ENCODE measurements at places on chromosomes 4 and X.
A peak's percentile ranks its signal among the peaks of the same experiment; 100 is the strongest.

DNA sequence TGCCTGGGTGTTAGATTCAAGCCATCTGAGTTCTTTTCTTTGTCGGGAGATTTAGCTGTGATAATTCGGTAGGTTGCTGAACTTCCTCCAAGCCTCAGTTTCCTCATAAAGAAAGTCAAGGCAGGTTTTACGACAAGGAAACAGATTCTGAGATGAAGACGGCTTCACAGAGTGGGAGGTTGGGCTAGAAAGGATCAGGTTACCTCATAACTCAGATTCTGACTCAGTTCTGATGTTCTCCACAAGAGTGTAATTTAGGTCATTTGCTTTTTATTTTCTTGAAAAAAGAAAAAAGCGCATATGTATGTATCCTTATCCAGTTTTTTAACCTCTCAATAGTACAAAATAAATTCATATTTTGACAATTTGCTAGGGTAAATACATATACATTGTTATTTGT lies 47.2 kb upstream of the ELOVL6 start:
- no peak for DNase-seq

GRCh38 chr4:184648313-184649025 lies 778 bp downstream of the CASP3 start:
- peak; percentile 52 for DNase-seq

DNA sequence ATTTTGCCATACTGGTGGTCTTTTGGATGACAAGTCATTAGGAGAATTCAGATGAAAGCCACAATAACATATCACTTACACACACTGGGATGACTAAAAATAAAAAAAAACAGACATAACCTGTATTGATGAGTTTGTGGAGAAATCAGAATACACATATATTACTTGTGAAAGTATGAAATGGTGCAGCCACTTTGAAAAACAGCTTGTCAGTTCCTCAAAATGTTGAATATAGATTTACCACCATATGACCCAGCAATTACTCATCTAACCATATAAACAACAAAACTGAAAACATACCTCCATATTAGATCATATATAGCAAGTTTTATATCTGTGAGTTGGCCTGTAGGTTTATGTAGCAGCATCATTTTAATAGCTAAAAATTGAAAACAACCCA lies 608.7 kb downstream of the TLL1 start:
- no peak for DNase-seq

- no peak for DNase-seq
Measured at GRCh38 chr4:4574792-4575191, 32.9 kb upstream of the STX18 start.

GRCh38 chr4:32778025-32778424 lies 2057.9 kb downstream of the PCDH7 start:
- no peak for DNase-seq

DNA sequence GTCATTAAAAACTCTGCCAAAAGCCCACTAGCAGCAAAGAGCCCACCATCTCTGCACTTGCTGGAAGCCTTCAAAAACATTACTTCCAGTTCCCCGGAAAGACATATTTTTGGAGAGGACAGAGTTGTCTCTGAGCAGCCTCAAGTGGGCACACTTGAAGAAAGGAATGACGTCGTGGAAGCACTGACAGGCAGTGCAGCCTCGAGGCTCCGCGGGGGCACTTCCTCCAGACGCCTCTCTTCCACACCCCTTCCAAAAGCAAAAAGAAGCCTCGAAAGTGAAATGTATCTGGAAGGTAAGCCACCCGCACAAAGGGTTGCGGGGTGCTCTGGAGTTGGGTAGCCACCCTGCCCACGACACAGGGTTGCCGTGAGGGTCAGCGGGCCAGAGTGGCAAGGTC lies 25.9 kb downstream of the OFD1 start:
- DNase-seq, result no peak

DNA sequence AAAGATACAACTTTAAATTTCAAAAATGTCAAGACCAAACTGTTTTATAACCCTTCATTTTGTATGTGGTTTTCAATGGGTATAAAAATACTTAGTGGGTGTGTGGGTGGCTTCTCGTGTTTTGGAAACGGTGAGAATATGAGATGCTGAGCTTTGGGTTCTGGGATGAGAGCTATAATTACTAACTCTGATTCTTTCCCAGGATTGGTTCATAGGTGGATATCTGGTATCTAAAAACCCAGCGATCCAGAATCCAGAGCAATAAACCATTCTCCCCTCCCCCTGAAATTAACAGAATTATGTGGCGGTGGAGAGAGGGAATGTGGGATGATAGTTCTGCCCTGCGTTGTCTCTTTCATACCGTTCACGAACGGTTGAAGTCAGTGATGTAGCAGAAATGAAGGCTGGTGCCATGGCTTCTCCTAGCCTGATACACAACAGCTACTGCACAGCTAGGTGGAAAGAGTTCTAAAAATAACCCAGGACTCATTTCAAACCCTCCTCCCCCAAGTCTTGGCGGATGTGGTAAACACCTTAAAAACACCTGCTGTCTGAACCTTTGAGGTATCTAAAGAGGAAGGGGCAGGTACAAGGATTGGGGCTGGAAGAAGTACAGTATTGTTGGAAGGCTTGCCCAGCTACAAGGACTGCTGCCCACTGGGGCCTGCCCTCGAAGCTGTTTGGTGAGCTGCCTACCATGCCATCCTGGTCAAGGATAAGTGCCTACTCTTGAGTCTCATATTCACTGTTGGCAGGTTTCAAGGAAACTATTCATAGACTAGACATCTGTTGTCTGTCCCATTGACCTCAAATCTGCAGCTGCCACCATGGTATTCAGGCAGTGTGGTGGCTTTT lies 44.5 kb downstream of the SEPTIN11 start:
- DNase-seq, result peak; percentile 27

DNA sequence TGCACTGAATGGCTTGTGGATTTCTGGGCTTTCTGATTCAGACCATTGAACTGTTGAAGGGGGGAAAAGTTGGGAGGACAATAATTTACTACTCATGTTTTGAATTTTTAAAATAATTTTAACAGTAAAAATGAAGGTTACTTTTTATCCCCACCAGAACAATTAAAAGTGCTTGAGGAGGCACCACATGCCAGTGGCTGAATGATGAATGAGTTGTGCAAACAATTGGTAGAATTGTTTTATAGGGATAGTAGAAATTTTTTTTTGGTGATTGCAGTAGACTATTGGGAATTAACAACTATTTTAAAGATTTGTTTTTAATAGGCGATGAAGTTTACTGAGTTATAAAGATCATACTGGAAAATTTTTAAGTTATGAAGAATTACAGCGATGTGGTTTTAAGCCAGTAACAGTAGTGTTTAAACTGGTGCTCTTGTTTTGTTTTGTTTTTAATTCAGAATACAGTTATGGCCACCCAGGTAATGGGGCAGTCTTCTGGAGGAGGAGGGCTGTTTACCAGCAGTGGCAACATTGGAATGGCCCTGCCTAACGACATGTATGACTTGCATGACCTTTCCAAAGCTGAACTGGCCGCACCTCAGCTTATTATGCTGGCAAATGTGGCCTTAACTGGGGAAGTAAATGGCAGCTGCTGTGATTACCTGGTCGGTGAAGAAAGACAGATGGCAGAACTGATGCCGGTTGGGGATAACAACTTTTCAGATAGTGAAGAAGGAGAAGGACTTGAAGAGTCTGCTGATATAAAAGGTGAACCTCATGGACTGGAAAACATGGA lies 2.7 kb downstream of the REST start:
- DNase-seq, result no peak

- no peak for DNase-seq
Measured at GRCh38 chr4:128301979-128302378, 14.4 kb upstream of the PGRMC2 start.

GRCh38 chr4:78299565-78299972 lies 242.4 kb downstream of the FRAS1 start:
- DNase-seq, result no peak

GRCh38 chr4:41505161-41505661 lies 32.7 kb upstream of the LIMCH1 start:
- no peak for DNase-seq

- no peak for DNase-seq
Measured at GRCh38 chr4:107658400-107659336, 61.4 kb downstream of the PAPSS1 start.

DNA sequence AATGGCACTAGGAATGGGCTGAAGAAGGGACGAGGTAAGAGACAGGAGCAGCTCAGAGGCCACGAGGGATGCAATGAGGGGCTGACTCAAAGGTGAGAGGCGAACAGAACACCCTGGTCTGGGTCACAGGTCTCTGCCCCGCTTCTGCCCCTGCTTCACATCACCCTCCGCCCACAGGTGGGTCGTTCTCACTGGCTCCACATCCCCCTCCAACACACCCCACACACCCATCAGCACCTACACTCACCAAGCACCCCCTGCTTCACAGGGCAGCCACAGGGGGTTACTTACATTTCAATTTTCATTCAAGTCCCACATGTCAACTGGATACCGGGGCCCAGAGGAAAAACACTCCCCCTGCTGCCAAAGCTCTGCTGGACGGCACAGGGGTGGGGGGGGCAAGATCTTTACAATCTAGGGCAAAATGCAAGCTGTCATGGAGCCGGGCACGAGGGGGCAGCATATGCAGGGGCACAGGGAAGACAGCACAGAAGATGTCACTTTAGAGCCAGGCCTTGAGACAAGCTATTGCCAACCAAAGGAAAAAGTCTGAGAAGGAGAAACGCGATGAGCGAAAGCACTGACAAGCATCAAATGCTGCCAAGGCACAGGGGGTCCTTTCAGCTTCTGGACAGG lies 94.0 kb downstream of the AFAP1 start:
- DNase-seq, result no peak

GRCh38 chr4:26161030-26161824 lies 159.6 kb upstream of the RBPJ start:
- no peak for DNase-seq

All from activated naive CD8-positive, alpha-beta T cell treated with anti-CD3 and anti-CD28 coated beads, Interleukin-2, amount 50 U/mL, for 24 hours (primary cell).